Activated naive CD4-positive, alpha-beta T cell treated with anti-CD3 and anti-CD28 coated beads for 36 hours (primary cell): ENCODE measurements at places on chromosomes 2 and 18. TPM values are rescaled to one million over a fixed set of nuclear protein-coding genes. Genes with fewer than 3 reads are reported as not detected.

DNA sequence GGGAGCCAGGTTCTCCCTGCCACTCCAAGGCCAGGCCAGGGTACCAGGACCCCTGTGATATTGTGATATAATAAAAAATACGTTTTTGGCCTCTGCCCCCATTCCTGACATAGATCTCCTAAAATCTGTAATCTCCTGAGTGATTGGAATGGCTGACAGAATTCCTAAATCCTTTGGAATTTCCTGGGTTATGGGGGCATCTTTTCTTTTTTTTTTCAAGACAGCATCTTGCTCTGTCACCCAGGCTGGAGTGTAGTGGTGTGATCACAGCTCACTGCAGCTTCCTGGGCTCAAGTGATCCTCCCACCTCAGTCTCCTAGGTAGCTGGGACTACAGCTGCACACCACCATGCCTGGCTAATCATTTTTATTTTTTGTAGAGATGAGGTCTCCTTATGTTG lies 26.2 kb upstream of the TUBB6 start:
- no peak for DNase-seq

DNA sequence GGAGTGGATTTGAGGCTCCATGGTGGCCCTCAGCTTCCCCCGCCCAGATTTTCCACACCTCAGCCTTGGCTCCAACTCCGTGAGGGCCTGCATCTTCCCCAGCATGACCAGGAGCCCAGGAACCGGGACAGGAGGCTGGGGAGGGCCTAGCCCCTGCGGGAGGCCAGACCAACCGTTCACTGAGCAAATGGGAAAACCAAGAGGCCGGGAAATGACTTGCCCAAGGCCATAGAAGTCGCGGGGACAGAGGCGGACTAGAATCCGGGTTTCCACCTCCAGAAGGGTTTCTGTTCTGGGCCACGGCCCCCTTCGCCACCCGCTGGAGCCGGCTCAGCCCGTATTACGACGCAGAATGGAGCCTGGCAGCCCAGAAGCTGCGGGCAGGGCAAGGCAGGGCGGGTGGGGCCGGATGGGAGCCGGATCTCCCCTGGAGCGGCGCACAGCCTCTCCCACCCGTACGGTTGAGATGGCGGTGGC lies 7.9 kb upstream of the CRYBA2 start:
- DNase-seq, result no peak

- no peak for DNase-seq
Measured at GRCh38 chr2:70467831-70468779, 85.5 kb downstream of the TGFA start.

- DNase-seq, result no peak
Measured at GRCh38 chr2:201768918-201769317, 11.8 kb downstream of the ALS2 start.

GRCh38 chr2:237882510-237883481 lies 23.4 kb downstream of the RAMP1 start:
- no peak for DNase-seq

GRCh38 chr2:200148366-200148765 lies 158.1 kb upstream of the SPATS2L start:
- no peak for DNase-seq

- no peak for DNase-seq
Measured at GRCh38 chr18:48558248-48558647, 19.4 kb downstream of the CTIF start.

DNA sequence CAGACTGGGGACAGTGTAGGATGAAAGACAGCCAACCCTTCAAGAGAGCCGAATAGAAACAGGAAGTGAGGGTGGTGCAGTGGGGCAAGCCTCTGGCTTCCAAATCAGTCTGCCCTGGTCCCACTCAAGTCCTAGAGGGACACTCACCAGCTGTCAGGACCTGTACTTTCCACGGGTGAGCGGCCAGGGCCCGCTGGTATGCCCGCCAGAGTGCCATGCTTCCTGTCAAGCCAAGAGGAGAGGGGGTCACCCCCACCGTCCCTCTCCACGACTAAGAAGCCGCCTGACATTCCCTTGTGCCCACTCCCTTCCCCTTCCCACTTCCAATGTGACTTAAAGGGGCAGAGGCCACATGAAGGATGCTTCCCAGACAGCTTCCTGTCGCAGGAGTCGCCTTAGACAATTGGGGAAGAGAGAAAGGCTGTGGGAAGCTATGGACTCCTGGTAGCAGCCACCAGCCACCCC lies 564 bp downstream of the MPV17 start:
- DNase-seq, result no peak

DNA sequence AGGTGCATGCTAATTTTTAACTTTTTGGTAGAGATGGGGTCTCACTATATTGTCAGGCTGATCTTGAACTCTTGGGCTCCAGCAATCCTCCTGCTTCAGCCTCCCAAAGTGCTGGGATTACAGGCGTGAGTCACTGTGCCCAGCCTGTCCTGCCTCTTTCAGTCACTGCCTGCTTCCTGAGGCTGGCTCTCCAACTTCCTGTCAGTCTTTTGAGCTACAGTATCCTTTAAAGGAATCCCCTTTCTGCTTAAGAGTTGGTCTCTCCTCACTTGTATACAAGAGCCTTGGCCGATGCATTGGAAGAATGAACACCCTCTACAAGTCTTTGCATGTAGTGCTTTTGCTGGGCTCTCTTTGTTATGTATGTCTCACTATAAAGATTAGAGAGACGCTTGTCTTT lies 88.4 kb upstream of the SMAD2 start:
- DNase-seq, result no peak

- no peak for DNase-seq
Measured at GRCh38 chr18:8854962-8855361, 149.6 kb downstream of the MTCL1 start.

- peak; percentile 81 for DNase-seq
Measured at GRCh38 chr2:85886590-85886989, 2.2 kb downstream of the ST3GAL5 start.

GRCh38 chr2:180191432-180192124 lies 184.5 kb upstream of the CWC22 start:
- DNase-seq, result no peak

Gene SLC4A5
- 2.3 TPM for total RNA-seq

Gene UNC80
- total RNA-seq, result not detected

Gene DTYMK
- 93.8 TPM for total RNA-seq

Gene PLGLB2
- total RNA-seq, result 0.10 TPM

Gene OR6B2
- not detected for total RNA-seq

Gene ACVR1C
- 3.5 TPM for total RNA-seq

Gene SERPINB4
- not detected for total RNA-seq

Gene IL1F10
- not detected for total RNA-seq

Gene CFAP65
- not detected for total RNA-seq

Gene MOGAT1
- total RNA-seq, result not detected

Gene REEP1
- total RNA-seq, result 0.37 TPM

Gene MSTN
- not detected for total RNA-seq

Gene SP140
- 95.1 TPM for total RNA-seq
